Activated naive CD4-positive, alpha-beta T cell treated with anti-CD3 and anti-CD28 coated beads, Interleukin-2, amount 50 U/mL, for 72 hours (primary cell): ENCODE measurements at places on chromosomes 16 and 17. TPM values are rescaled to one million over a fixed set of nuclear protein-coding genes. Genes with fewer than 3 reads are reported as not detected.

- DNase-seq: no peak
These were observed 25.3 kb downstream of the MGRN1 start for GRCh38 chr16:4649744-4650442.

GRCh38 chr17:61219460-61219859 lies 180.2 kb upstream of the TBX2 start:
- no peak for DNase-seq

The CD300LB gene
- not detected for total RNA-seq

The DLX4 gene
- total RNA-seq: 0.56 TPM

- no peak for DNase-seq
These were observed 15.5 kb downstream of the METTL9 start for GRCh38 chr16:21614896-21615295.

DNA sequence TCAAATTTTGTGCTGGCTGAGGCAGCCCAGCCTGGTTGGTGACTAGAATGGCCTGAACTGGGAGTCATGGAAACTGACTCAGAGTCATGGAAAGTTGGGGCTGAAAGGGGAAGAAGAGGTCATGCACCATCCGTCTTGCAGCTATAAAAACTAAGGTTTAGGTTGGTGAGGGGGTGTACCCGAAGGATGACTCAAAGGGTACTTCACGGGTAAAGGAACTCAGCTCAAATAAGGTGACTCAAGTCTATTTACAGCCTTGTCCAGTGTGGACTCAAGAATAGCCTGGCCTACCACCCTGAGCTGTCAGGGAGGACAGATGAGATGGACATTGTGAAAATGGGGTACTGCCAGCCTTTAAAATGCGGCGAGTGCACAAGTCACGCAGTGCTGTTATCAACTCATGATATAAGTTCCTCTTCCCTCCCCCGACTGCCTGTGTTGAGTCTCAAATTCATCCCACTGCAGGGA lies 18.6 kb downstream of the CD300LB start:
- peak; percentile 64 for DNase-seq

- no peak for DNase-seq
These were observed 227.3 kb downstream of the COPRS start for GRCh38 chr17:31631766-31632165.

- DNase-seq: no peak
These were observed 30.0 kb downstream of the IL21R start for GRCh38 chr16:27431773-27432532.
